ENCODE measurements at places on chromosomes 16 and 17. TPM values are rescaled to one million over a fixed set of nuclear protein-coding genes. Genes with fewer than 3 reads are reported as not detected.

Gene SLC38A8
- not detected for total RNA-seq

DNA sequence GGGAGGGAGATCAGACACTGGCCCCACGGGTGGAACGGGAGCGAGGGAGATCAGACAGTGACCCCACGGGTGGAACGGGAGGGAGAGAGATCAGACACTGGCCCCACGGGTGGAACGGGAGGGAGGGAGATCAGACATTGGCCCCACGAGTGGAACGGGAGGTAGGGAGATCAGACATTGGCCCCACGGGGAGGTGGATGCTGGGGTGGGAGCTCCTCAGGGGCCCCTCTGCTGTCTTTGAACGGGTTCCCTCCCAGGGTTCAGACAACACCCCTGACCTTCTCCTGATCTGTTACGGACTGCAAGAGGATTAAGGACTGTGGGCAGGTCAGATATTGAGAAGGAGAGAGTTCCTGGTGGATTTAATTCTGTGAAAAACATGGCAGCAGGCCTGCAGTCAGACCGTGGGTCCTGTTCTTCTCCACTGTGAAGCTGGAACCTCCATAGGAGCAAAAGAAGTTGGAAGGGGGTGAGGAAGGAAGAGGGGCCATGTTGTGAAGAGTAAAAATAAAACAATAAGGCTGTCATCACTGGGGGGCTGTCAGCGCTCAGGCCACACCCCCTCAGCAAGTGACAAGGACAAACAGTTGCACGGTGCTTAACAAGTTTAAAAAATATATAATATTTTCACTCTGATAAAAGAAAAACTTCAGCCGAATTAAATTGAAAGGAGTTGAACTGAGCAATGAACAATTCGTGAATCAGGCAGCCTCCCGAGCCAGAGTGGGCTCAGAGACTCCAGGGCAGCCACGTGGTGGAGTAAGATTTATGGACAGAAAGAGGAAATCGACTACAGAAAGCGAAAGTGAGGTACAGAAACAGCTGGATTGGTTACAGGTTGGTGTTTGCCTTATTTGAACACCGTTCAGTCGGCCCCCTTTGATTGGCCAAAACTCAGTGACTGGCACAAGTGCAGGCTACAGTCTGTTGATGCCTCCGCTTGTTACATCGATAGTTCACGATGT lies 348.7 kb upstream of the TNRC6C start:
- H3K27me3 ChIP-seq, result peaks cover 14% of the 10 kb centered on the region
- no peak overlapping the region for H3K27ac ChIP-seq
- no peak overlapping the region for H3K4me3 ChIP-seq
- no peak for DNase-seq
- peaks cover 14% of the 10 kb centered on the region for H3K4me1 ChIP-seq
- peaks cover 2% of the 10 kb centered on the region for H3K36me3 ChIP-seq

Gene C17orf67
- total RNA-seq, result 1.8 TPM

GRCh38 chr17:56985371-56986162 lies 7.6 kb downstream of the SCPEP1 start:
- no peak overlapping the region for H3K4me3 ChIP-seq
- H3K27ac ChIP-seq, result no peak overlapping the region
- DNase-seq, result no peak

DNA sequence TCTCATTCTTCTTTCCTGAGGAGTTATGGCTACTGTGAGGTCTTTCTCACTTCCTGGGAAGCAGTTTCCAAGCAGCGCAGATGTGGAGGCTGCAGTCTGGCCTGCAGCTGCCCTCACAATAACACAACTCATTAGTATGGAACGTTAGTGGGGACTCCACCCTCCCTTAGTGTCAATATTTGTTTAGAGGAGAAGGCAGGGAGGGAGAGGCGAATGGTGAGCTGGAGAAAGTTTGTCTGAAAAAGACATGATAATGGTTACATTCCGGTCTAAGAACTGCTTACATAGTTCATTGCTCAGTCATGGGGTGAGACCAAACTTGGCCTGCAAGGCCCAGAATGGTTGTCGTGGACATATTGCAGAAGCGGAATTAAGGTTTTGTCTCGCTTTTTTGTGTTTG lies 170.2 kb downstream of the HS3ST3B1 start:
- no peak for DNase-seq
- H3K27me3 ChIP-seq, result no peaks in the 10 kb centered on the region
- H3K4me3 ChIP-seq, result no peak overlapping the region
- peaks cover 11% of the 10 kb centered on the region for H3K4me1 ChIP-seq

DNA sequence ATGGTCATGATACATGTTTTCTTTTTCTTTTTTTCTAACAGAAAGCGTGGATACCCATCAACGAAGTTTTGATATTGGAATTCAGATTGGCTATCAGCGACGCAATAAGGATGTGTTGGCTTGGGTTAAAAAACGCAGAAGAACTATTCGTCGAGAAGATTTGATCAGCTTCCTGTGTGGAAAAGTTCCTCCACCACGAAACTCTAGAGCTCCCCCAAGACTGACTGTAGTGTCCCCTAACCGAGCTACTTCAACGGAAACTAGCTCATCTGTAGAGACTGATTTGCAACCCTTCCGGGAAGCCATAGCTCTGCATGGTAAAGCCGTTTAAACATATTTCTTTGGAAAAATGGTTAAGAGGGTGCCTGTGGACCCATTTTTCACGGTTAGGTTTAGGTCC lies 11.5 kb downstream of the HAPSTR1 start:
- H3K27me3 ChIP-seq, result no peaks in the 10 kb centered on the region
- peaks cover 35% of the 10 kb centered on the region for H3K36me3 ChIP-seq
- peaks cover 90% of the 10 kb centered on the region for H3K4me1 ChIP-seq
- H3K4me3 ChIP-seq, result no peak overlapping the region
- H3K27ac ChIP-seq, result peak overlapping the region; percentile 87
- no peak for DNase-seq

DNA sequence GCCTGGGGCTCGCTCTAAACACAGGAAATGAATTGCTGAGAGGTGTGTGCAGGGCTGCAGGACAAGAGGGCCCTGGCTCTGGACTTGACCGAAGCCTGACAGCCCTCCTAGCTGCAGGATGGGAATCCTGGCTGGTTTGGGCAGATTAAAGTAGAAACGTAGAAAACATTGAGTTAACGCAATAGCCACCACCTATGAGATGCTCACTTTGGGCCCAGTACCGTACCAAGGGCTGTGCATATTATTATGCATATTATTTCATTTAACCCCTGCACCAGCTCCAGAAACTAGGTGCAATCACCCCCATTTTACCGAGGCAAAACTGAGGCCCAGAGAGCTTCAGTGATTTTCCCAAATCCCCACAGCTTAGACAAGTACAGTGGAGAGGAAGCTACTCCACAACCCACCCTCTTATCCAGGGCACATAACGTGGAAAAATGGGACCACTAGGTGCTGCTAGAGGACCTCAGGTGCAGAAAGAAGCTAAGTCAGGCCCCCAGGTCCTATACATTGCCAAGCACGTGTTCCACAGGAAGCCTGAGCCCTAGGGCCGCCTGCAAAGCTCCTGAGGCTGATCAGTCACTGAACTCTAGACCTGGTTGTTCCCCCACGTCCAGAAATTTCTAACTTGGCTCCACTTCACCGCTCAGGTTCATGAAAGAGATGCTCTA lies 79.2 kb downstream of the MYH11 start:
- H3K27ac ChIP-seq, result no peak overlapping the region
- H3K36me3 ChIP-seq, result peaks cover 6% of the 10 kb centered on the region
- DNase-seq, result no peak
- H3K4me3 ChIP-seq, result no peak overlapping the region
- H3K27me3 ChIP-seq, result peaks cover 7% of the 10 kb centered on the region

- DNase-seq, result no peak
- H3K27me3 ChIP-seq, result peaks cover 12% of the 10 kb centered on the region
- no peak overlapping the region for H3K4me3 ChIP-seq
- H3K36me3 ChIP-seq, result peaks cover 3% of the 10 kb centered on the region
Observed at GRCh38 chr17:6435968-6436367, 1.0 kb upstream of the AIPL1 start.

Gene RBFOX1
- not detected for total RNA-seq

Gene TNFRSF13B
- not detected for total RNA-seq

- no peak overlapping the region for H3K4me3 ChIP-seq
- H3K36me3 ChIP-seq, result peaks cover 8% of the 10 kb centered on the region
- no peaks in the 10 kb centered on the region for H3K27me3 ChIP-seq
- H3K4me1 ChIP-seq, result peaks cover 40% of the 10 kb centered on the region
- DNase-seq, result no peak
Observed at GRCh38 chr17:80774146-80774545, 217.5 kb upstream of the CHMP6 start.

DNA sequence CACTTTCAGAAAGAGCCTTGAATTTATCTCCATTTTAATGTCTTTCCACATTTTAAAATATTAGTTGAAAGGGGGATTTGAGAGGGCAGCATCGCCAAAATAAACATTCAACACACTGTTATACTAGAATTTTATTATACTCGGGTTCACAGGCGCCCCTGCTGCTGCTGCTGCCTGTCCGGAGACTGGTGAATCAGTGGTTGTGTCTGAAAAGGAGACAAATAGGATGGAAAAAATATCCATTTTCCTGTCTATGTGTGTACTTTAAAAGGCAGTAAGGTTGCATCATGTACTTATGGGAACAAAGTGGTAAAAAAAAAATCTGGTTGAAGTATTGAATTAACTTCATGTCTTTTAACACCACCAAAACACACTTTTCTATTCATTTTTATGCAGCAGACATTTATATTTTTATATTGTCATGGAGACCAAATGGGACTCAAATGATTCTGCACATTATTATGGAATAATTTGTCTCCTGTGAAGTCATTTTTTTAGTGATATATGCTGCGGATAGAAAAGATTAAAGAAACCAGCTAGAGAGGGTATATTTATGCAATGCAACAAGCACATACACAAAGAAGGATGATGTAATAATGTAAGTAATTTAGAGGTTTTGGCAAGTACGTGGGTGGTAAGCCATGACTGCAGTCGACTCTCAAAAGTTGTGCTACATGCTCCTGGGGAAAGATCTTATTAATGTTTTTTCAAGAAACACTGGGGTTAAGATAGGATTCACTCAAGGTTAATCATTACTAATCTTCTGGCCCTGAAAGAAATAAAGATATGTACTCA lies 759.0 kb upstream of the SOX9 start:
- DNase-seq, result no peak
- H3K27me3 ChIP-seq, result no peaks in the 10 kb centered on the region
- peak overlapping the region; percentile 26 for H3K4me3 ChIP-seq
- H3K4me1 ChIP-seq, result peaks cover 39% of the 10 kb centered on the region

Gene ZSCAN10
- not detected for total RNA-seq

- peak overlapping the region; percentile 97 for H3K4me3 ChIP-seq
- H3K36me3 ChIP-seq, result peaks cover 32% of the 10 kb centered on the region
- no peak for DNase-seq
- H3K27ac ChIP-seq, result peak overlapping the region; percentile 93
Observed at GRCh38 chr17:1711804-1712203, 1.6 kb upstream of the TLCD2 start.

Gene CHD9
- 72.7 TPM for total RNA-seq

GRCh38 chr17:20954794-20955193 lies 88.0 kb downstream of the USP22 start:
- peaks cover 17% of the 10 kb centered on the region for H3K4me1 ChIP-seq
- DNase-seq, result no peak
- no peak overlapping the region for H3K4me3 ChIP-seq
- peaks cover 41% of the 10 kb centered on the region for H3K36me3 ChIP-seq
- no peak overlapping the region for H3K27ac ChIP-seq

Gene SLC46A1
- total RNA-seq, result 13.2 TPM

Measured in chondrocyte (in vitro differentiated cells).